Occipital lobe (tissue), 3 donors: ENCODE measurements at places on chromosomes 12 and 14. TPM values are rescaled to one million over a fixed set of nuclear protein-coding genes. Genes with fewer than 3 reads are reported as not detected.

Gene ALDH2
- total RNA-seq = 15.4 TPM

- DNase-seq = no peak
These were observed 11.4 kb upstream of the ORAI1 start for GRCh38 chr12:121614872-121615467.

DNA sequence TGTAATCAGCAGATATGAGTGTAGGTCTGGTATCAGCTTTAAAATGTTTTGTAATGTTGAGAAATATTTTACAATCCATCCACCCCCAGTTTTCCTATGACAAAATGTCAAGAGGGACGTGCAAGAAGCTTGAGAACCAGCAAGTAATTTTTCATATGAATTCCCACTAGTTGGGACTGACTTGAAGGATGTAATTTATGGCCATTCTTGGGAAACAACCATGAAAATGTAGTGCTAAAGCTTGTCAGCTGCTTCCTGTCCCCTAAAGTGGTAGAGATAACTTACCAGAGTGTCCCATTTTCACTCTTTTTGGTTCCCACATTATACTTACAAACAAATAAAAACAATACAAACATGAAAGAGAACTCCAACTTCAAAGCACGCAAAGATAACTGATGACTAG lies 63.9 kb downstream of the RERG start:
- no peak for DNase-seq

Gene TSPAN19
- total RNA-seq = 0.16 TPM

DNA sequence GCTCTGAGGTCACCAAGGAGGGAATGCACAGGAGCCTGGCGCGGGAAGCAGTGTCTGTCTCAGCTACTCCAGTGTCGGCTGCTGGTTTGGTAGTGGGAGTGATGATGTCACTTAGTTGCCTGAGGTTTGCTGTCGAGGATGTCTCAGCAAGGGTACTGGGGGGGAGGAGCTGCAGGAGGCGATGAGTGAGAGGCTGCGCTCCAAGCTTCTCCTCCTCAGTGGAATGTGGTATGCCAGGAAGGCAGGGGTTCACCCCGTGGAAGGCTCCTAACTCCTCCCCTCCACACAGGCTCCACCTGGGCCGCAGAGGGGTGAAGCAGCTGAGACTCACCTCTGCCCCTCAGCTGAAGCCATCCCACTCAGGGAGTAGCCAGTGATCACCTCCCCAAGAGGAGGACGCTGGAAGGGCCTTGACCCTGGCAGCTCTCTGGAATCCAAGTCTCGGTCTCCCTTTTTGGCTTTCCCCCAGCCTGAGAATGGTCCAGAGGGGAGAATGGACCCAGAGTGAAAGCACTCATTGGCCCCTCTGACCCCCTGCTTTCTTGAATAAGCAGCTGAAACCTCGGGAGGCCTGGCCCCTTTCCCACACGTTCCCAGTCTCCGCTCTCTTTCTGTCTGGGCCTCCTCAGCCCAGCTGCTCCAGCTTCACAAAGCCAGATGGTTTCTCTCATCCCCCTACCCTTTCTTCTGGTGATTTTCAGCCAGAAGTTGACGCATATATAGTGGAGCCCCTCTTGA lies 178.9 kb upstream of the FKBP4 start:
- DNase-seq = no peak

GRCh38 chr14:50110323-50111037 lies 5.9 kb downstream of the VCPKMT start:
- DNase-seq = no peak

- peak; percentile 9 for DNase-seq
These were observed 46.6 kb downstream of the KSR2 start for GRCh38 chr12:117921929-117922777.

Gene CLEC1B
- not detected for total RNA-seq

DNA sequence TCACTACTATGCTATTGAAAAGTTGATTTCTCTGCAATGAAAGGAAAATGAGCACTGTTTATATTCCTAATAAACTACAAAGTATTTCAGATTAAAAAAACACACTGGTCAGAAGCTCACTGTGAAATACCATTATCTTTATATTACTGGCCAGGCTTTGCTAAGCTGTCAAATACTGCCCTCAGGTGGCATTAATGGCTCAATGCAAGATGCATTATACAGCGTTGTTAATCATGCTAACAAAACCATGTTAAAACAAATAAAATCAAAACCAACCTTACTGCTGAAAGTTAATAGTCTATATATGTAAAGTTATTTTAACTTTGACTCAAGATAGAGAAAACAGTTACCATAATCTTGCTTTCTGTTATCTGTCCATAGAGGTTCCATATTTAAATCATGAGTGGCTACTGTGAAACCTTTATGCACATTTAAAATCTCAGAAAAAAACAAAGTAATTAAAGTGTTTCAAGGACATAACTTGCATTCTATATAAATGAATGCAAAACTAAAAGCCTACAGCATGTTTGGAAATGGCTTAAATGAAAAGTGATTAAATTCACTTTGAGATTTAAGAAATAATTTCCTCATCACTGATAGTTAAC lies 121.7 kb downstream of the RALGAPA1 start:
- no peak for DNase-seq

DNA sequence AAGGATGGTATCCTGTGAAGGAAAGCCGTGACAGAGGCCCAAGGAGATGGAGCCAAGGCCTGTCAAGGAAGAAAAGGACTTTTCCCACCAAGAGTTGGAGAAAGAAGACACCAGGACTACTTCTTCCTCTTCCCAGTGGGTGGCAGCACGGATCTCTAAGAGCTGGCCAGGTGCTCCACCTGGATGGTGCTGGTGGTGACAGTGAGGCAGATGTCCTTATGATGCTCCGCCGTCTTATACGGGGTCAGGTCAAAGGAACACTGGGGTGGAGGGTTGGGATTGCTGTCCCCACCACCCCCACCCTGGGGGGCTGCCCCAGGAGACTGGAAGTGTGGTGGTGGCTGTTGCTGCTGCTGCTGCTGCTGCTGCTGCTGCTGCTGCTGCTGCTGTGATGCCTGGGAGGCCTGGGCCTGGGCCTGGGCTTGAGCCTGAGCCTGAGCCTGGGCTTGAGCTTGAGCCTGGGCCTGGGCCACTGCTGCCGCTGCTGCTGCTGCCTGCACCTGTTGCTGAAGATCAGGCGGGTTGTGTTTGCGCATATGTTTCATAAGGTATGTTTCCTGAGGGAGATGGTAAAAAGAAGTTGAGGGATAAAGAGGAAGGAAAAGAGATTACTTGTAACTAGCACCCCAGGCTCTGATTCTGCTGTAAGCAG lies 4.8 kb upstream of the ING4 start:
- no peak for DNase-seq

GRCh38 chr12:20154052-20154451 lies 214.3 kb upstream of the PDE3A start:
- no peak for DNase-seq

- DNase-seq = no peak
These were observed 161.8 kb upstream of the SLC38A2 start for GRCh38 chr12:46534327-46534840.

GRCh38 chr12:125888921-125889320 lies 823.7 kb downstream of the AACS start:
- DNase-seq = no peak

Gene LRRC43
- total RNA-seq = 1.2 TPM

Gene GPX2
- total RNA-seq = not detected

DNA sequence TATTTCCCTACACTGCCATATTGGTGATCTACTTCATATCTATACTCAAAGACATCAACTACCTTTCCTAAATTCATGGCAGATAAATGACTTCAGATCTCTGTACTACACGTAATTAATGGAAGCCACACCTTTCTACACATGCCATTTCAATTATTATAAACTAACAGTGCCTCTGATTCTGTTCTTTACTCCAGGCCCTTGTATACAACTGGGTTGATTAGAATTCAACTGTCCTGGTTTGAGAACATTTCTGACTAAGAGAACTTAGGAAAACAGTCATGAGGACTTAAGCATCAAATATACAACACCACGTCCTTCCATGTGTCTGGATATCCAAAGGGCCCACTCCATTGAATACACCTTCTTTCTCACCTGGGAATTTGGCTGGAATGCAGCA lies 1.8 kb downstream of the ACIN1 start:
- no peak for DNase-seq

DNA sequence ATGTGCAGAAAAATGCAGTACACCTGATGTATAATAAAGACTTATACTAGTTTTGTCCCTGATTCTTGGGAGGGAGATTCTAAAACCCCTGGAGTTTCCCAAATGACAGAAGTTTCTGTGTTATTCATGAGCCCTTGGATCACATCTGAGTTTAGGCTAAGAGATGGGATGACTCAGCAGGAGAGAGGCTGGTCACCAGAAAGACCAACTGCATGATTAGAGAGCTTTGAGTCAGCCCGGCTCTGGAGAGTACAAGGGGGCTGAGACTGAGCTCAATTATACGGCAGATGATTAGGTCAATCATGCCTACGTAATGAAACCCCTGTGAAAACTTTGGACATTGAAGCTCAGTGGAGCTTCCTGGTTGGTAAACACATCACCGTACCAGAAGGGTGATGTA lies 174.2 kb downstream of the SSPN start:
- DNase-seq = no peak

GRCh38 chr12:2183556-2184541 lies 131.1 kb downstream of the CACNA1C start:
- peak; percentile 29 for DNase-seq

- DNase-seq = no peak
These were observed 33.6 kb upstream of the PLEKHA5 start for GRCh38 chr12:19095756-19096480.

Gene LMO3
- total RNA-seq = 363 TPM

DNA sequence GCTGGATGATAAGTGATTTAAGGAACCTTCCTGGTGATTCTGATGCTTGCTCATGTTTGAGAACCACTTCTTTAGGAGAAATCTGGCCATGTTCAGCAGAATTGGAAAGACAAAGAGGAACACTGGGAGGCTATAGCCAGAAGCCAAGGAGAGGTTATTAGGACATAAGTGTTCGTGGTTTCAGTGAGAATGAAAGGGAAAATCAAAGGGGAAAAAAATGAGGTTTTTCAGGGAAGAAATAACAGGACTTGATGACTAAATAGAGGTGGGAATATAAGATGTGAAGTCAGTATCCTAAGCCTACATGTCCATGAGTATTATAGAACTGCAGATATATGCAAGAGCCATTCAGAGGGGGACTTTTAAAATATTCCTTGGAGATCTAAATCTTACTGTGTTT lies 95.6 kb downstream of the DAAM1 start:
- no peak for DNase-seq

- DNase-seq = peak; percentile 37
These were observed 205.4 kb downstream of the NAV3 start for GRCh38 chr12:78035901-78036606.

GRCh38 chr12:3161861-3162260 lies 84.7 kb downstream of the TSPAN9 start:
- DNase-seq = no peak

- no peak for DNase-seq
These were observed 115.3 kb downstream of the TRMT5 start for GRCh38 chr14:60865378-60866127.

Gene LRRC10
- total RNA-seq = not detected

GRCh38 chr12:19369691-19370148 lies 69.6 kb upstream of the AEBP2 start:
- no peak for DNase-seq

Gene SNAPC1
- 8.9 TPM for total RNA-seq

GRCh38 chr12:71276541-71276940 lies 118.7 kb upstream of the TSPAN8 start:
- DNase-seq = no peak

- no peak for DNase-seq
These were observed 67.4 kb downstream of the DAD1 start for GRCh38 chr14:22521449-22522239.

DNA sequence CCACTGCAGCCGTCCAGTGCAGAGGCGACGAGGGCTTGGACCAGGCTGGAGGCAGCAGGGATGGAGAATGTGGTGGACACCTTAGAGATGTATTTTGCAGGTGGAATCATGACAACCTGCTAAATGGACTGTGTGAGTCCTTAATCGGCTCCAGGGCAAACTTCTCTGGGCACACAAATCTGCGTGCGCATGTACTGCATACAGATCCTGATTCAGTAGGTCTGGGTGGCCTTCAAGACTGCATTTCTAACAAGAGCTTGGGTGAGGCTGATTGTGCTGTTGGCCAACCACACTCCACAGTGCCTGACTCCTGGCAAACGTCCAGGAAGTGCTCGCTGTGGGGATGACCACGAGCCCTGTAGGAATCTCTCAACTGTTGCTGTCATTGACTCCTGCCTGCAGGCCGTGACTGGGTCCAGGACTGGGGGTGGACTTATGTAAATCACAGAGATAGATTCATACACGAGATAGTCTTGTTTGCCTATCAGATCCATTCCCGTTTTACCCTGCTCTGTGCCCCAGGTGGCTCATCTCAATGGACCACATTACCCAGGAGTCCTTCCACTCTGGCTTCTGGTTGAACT lies 27.2 kb downstream of the JDP2 start:
- no peak for DNase-seq

Gene CLEC2B
- 2.7 TPM for total RNA-seq

Gene CKAP4
- 20.3 TPM for total RNA-seq

GRCh38 chr12:107917912-107918800 lies 143.7 kb downstream of the ASCL4 start:
- DNase-seq = no peak

- no peak for DNase-seq
These were observed 34.6 kb downstream of the LMNTD1 start for GRCh38 chr12:25518512-25518911.

DNA sequence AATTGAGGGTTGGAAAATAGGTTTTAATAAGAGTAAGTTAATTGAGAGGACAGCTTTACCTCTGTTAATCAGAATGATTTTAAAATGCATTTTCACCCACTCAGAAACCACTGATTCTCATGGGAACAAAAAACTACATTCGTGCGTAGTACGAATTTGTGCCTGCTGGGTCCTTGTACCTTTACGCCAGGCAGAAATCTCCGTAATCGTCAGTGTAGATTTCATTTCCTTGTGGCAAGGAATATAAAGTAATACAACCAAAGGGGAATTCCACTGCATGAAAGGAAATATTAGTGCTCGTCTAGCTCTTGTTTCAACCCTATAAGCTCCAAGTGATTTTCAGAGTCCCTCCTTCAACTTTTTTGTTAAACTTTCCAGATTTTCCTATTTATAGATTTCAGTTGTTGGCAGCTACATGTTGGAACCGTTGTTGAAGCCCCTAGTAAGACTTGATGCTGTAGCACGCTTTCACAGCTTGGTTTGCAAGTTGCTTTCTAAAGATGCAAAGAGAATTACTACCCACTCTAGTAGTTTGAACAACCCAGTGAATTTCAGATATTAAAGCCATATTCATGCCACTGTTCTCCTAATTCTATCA lies 90.6 kb downstream of the ETV6 start:
- DNase-seq = no peak

Gene RGS6
- 6.9 TPM for total RNA-seq

GRCh38 chr12:57039016-57039798 lies 10.7 kb downstream of the MYO1A start:
- no peak for DNase-seq

Gene KDM5A
- 74.4 TPM for total RNA-seq

Gene MBD6
- total RNA-seq = 2.0 TPM
